ENCODE measurements at places on chromosomes 16 and 17.

DNA sequence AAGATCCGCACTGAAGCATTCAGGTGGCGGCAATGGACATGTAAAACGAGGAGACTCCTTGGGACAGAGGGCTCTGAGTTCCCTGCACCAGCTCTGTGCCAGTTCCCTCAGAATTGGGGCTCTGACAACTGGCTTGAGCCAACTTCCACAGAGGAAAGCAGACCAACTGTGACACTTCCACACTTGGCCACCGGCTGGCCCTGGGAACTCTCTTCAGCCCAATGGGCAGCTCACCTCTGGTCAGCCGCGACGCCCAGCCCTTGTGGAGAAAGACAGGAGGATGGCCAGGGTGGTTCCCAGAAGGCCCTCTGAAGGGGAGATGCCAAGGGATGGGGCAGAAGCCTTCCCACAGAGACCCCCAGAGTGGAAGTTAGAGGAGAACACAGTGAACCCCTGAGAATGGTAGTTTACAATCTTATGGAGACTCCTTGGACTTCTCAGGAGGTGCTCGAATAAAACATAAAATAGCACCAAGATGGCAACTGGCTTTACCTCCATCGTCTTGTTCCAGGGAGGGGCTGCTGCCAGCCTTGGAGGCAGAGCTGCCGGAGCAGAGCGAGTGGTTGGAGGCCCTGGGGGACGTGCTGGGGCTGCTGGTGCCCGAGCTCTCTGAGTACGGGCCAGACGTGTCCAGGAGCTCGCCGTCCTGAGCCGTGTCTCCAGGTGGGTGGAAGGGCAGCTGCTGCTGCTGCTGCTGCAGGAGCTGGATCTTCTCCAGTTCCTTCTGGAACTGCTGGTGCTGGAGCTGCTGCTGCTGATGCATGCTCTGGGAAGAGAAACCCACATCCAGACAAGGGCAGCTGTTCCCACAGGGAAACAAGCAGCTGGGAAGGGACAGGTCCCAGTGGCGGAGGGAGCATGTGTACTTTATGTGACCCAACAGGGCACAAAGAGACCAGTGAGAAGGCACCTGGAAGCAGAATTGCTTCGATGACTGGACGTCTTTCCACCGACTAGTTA is 35.0 kb upstream of the ICAM2 start:
- no peak for DNase-seq

- no peak for DNase-seq
These were observed 59.1 kb upstream of the SMIM36 start for GRCh38 chr17:55570391-55570790.

DNA sequence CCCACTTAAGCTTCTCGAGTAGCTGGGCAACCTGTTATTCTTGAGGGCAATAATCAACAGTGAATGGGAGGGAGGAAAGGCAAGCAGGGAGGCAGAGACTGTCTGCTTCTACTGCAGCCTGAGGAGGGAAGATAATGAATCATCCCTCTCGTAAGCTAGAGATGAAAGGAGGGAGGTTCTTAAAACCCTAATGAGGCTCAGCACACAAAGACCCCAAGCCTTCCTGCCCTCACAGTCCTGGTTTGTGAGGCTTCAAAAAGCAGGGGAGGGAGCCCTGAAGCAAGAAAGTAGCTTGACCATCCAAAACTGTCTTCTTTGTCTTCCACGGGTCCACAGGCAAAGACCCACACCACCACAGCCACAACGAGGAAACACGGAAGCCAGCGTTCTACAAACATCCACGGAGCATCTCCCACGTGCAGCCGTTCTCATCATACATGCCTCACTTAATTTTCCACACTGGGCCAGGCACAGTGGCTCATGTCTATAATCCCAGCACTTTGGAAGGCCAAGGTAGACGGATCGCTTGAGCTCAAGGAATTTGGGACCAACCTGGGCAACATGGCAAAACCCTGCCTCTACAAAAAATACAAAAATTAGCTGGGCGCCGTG is 1.8 kb downstream of the PIK3R5 start:
- DNase-seq = no peak

DNA sequence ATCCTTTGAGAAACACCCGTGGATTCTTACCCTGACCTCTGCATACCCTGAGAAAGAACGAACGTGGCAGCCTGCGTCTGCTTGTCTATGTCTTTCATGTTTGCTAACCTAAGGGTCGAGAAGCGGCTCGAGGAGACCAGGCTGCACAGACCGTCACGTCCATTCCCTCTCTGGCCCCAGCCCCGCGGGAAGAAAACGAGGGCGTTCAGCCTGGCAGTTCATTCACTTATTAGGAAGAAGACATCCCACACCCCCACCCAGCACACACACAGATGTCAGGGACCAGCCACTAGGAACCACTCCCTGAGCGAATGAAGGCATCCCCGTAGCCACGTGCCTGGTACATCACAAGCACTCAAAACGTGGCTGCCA is 655 bp upstream of the MTHFSD start:
- DNase-seq = no peak

GRCh38 chr17:16922386-16923096 is 49.4 kb downstream of the TNFRSF13B start:
- no peak for DNase-seq

- DNase-seq = no peak
These were observed 79.4 kb upstream of the ZNF469 start for GRCh38 chr16:88303405-88303804.

GRCh38 chr16:1378804-1379303 is 27.1 kb downstream of the GNPTG start:
- peak; percentile 57 for DNase-seq

Data from fibroblast of skin of right quadriceps (primary cell).